ENCODE measurements at places on chromosomes 4 and X.

DNA sequence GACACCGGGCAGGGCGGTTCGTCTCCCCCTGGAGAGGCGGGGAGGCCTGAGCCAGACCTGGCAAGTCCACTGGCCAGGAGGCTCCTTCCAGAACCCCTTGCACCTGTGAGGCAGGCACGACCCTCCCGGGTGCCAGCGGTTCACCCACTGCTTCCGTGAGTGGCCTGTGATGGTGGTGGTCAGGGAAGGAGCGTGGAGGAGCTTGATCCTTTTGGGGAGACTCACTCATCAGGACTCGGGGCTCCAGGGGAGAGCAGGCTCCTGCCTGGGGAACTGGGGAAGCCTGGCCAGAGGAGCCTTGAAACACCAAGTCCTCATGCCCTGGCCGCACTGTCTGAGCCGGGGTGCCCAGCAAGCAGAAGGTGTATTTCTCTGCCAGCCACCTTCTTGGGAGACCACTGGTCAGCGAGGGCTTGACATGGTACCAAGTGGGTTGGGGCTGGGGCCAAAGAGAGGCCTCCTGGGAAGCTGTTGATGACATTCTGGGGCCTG is 860 bp downstream of the FAM50A start:
- DNase-seq, result no peak

GRCh38 chr4:2048831-2049230 is 10.3 kb upstream of the NAT8L start:
- peak; percentile 45 for DNase-seq

DNA sequence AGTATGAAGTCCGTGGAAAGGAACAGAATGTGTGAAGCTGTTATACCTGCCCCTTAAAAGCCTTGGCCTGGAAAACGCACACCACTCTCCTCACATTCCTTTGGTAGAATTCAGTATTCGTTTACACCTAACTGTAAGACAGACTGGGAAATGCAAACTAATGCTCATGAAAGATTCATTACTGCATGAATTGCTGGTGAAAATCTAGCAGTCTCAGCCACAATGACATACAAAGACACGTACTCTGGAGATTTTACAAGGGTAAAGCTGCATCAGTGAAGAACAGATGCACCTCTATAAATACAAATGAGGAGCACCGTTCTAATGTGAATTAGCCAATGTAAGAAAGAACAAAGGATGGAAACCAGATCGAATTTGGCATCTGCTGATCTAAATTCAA is 2051.3 kb downstream of the PCDH7 start:
- DNase-seq, result no peak

- no peak for DNase-seq
Observed at GRCh38 chr4:87058356-87059073, 123.7 kb downstream of the AFF1 start.

GRCh38 chrX:10965174-10965798 is 145.8 kb upstream of the HCCS start:
- no peak for DNase-seq

DNA sequence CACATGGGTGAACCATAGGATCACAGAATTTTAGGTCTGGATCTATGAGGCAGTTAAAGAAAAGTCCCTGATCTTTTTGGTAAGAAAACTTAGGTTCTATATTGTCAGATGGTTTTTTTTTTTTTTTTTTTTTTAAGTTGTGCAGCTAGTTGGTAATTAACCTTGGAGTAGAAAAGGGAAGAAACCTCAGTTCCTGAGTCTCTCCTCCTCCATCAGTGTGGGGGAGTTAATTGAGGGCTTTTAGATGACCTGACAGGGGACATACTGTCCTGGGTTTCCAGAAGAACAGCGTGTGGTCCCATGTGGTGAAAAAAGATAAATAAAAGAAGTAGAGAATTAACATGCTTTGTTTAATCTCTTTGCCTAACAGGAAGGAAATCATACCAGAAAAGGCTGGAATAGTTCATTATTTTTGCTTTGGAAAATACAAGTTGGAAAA is 123.7 kb downstream of the ARHGAP10 start:
- DNase-seq, result no peak

DNA sequence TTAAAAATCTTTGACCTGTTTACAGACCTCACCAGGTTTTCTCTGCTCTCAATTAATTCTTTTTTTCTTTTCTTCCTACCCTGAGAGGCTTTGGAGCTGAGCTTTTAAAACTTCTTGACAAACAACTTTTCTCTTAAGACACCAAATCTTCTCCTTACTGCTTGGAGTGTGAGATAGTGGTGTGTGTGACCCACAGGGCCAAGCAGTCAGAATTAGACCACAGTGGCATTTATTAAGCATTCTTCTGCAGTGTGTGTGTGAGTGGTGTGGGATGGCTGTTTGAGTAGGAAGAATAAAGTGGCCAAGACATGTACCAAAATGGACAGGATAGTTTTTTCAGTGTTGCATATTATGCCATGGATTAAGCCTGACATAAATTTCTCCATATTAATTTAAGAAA is 665.1 kb downstream of the RAPGEF2 start:
- DNase-seq, result no peak

DNA sequence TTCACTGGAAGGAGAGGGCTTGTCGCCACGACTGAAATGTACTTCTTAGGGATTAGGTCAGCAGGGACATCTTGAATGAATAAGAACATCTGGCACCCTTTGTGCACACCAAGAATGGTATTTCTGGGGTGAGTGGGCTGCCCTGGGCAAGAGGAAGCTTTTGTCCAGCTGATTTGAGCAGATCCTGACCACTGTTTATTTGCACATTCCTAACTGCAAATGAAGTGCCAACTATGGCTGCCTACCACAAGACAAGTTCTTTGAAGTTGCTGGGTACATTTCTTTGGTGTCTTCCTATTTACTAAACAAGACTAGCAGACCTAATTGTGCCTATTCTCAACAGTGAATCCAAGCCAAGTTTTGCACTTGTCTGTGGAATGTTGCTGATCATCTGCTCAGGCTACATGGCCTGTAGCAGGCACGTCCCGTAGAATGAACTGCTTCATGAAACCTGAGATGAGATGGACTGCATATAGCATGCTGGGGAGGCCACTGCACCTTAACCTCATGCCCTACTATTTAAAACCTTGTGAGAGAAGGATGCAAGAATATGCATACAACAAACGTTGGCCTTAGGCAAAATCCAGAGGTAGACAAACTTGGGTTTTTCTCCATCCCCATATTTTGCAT is 45.0 kb downstream of the PIR start:
- DNase-seq, result no peak

DNA sequence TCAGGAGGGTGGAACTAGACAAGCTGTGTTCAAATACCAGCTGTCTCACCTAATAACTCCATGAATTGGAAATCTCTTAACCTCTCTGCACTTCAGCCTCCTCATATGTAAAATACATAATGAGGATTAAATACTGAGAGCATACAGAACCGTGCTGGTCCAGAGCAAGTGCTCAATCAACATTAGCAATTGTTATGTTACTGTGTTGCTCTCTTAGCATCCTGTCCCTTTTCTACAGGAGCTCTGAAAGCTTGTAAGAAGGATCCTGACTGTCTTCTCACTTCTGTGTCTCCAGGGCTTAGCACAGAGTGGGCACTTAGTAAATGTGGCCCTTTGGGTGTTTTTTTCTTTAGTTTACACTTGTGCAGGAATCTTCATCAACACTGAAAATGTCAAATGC is 1456.1 kb upstream of the IGFBP7 start:
- DNase-seq, result no peak

DNA sequence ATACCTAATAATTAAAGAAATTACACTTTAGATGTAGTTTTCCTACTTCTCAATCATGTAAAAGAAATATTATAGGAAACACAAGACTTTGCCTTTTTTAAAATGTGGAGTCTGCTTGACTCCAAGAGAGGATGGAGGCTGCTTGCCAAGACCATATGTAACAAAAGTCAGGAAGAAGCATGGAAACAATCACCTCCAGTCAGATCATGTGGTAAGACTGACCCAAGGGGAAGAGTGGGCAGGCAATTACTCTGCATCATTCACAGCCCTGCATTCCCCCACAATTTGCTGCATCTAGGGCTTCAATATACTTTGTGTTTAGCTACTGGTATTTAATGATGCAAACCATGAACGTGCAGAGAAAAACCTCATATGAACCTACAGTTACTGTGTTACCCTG is 78.0 kb upstream of the RXFP1 start:
- no peak for DNase-seq

- no peak for DNase-seq
Observed at GRCh38 chrX:100208076-100208475, 202.0 kb downstream of the PCDH19 start.

- DNase-seq, result no peak
Observed at GRCh38 chrX:120512222-120512621, 43.1 kb upstream of the LAMP2 start.

DNA sequence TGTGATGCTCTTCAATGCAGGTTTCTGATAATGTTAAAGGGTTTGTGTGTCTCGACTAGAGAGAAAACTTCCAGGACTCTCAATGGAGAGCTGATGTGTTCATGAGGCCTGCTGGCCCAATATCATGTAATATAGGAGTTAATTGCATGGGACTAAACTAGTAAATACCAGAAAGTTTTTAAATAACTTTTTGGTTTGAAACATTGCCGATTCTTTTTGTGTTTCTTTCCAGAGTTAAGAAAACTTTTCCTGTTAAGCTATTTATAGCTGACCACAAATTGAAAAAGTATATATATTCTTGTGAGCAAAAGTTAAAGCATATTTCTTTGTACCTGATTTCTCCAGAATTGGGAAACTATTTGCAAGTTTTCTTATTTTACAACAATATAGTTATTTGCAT is 49.7 kb downstream of the FAM9B start:
- DNase-seq, result no peak

GRCh38 chr4:27720010-27720766 is 859.5 kb downstream of the STIM2 start:
- no peak for DNase-seq

GRCh38 chr4:150385606-150386005 is 196.3 kb upstream of the MAB21L2 start:
- DNase-seq, result no peak

GRCh38 chr4:117777721-117778120 is 256.6 kb upstream of the NDST3 start:
- no peak for DNase-seq

GRCh38 chr4:54976682-54977081 is 148.7 kb downstream of the KDR start:
- DNase-seq, result no peak

DNA sequence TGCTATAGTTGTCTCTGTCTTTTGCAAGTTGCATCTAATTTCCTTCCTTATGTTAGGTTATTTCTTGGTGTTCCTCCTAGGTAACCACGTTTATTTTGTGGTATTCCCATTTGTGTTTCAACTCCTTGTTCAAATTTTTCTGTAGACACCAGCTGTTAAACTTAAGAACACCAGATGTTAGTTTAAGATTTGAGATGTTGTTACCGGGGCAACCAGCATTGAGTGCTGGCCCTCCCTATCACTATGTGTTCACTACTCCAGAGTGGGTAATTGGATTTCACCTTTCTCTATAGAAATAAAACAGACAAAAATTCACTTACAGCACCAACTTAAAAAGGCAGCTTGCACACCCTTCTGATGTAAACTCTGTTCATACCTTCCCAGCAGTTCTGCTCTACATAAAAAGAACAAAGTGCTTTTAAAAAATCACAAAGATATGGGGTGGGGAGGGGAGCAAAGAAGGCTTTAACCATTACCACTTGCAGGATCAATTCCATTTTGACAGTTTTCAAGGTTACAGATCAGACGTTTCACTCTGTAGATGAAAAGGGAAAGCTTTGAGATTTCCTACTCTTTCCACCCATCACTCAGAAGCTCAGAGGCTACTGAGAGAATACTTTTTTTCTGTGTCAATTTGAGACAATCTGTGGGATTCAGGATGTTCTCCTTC is 82.9 kb downstream of the DKK2 start:
- no peak for DNase-seq

DNA sequence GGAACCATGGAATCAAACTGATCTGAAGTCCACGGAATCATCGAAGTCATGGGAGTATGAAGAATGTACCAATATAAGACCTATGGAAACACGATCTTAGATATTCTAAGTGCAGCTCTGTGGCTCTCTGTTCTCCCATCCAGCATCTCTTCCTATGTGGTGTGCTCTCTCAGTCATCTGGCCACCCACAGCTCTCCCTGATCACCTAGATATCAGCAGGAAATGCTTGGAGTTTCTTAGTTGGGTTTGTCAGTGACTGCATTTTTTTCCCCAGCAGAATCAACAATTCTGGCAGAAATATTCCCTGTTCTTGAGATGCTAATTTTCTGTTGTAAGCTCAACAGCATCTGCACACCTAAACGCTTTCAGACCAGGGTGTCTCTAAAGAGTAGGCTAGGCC is 94.1 kb downstream of the GC start:
- DNase-seq, result no peak

DNA sequence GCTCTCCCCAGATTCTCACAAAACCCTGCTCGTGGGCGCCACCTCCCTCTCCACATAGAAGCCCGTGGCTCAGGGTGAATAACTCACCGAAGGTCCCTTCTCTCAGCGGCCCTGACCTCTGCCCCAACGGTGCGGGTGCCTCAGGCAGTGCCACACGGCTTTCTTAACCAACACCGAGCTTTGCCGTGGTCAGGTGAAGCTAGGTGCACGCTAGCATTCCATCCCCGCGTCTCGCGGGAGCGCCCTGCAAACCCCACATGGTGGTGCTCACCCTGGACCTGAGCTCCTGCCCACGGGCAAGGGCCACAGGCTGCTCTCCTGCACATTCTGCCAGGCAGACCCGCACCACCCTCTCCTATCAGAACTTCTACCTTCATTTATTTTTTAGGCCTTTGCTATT is 18.4 kb downstream of the LRPAP1 start:
- no peak for DNase-seq

DNA sequence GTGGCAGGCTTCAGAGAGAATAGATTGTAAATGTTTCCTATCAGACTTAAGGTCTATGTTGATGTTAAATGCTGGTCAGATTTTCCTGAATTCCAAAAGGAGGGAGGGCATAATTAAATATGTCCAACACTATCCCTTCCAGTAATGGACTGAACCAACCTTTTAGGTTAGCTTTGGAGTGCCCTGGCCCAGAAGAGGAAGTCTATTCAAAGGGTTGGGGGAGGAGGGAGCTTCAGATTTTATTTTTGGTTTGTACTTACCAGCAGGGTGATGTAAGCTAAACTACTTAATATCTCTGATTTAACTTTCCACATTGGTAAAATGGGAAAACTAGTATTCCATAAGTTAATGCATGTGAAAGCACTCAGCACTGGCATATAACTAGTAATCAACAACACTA is 91.1 kb downstream of the RBM46 start:
- no peak for DNase-seq

- no peak for DNase-seq
Observed at GRCh38 chr4:154276496-154276895, 215.1 kb downstream of the DCHS2 start.

DNA sequence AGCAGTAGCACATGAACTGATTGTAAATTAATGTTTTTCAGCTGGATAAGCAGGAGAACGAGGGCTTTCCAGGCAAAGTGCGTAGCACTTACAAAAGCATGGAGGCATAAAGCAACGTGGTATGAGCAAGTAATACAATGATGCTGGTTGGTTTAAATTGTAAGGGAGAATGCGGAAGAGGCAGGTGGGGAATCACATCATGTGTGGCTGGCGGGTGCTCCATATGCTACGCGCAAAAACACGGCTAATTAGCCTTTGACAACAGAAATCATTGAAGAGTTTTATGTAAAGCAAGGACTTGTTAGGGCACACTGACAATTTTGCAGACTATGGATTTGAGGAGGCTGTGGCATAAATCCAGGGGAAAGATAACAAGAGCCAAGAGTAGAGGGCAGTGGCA is 14.6 kb downstream of the SYTL4 start:
- no peak for DNase-seq

GRCh38 chr4:153497091-153497531 is 31.0 kb downstream of the TMEM131L start:
- no peak for DNase-seq

All from RPMI8226 (cell line).